Stimulated activated CD4-positive, alpha-beta T cell treated with anti-CD3 and anti-CD28 coated beads, TNF-alpha, amount 100 ng/mL, for 1 hour (primary cell): ENCODE measurements at places on chromosomes 2 and 18.

DNA sequence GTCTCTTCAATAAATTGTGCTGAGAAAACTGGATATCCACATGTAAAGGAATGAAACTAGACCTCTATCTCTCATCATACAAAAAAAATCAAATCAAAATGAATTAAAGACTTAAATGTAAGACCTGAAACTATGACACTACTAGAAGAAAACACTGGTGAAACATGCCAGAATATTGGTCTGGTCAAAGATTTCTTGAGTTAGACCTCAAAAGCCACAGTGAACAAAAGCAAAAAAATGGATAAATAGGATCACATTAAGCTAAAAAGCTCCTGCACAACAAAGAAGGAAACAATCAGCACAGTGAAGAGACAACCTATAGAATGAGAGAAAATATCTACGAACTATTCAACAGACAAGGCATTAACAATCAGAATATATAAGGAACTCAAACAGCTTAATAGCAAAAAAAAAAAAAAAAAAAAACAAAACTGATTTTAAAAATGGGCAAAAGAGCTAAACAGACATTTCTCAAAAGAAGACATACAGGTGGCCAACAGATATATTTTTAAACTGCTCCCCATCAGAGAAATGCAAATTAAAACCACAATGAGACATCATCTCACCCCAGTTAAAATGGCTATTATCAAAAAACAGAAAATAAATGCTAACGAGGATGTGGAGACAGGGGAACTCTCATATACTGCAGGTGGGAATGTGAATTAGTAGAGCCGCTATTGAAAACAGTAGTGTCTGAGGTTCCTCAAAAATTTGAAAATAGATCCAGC is 66.3 kb downstream of the NCKAP1 start:
- no peak for DNase-seq

- no peak for DNase-seq
Observed at GRCh38 chr2:21793461-21793860, 669.7 kb downstream of the TDRD15 start.

DNA sequence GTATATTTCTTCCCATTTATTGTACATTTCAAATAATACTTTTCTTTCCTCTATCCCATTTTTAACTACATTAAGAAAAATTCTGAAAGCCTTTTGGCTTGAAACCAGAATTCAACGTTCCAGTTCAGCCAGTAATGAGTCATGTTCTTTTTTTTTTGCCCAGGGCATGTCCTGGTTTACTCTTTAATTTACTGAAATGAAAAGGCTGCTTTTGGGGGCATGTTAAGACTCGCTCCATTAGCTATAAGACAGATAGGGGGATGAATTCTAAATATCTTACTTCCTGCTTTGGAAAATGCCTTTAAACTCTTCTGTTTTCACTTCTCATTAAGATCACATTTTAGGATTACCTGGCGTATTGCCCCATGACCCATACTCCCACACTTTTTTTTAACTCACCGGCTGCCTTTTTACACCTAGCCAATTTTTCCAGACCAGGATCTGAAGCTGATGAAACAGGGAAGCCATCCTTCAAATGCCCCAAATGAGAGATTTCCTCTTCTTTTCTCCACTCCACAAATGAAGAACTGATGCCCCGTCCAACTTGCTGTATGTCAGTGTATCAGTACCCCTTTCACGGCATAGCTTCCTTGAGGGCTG is 585 bp downstream of the ABCA12 start:
- no peak for DNase-seq

DNA sequence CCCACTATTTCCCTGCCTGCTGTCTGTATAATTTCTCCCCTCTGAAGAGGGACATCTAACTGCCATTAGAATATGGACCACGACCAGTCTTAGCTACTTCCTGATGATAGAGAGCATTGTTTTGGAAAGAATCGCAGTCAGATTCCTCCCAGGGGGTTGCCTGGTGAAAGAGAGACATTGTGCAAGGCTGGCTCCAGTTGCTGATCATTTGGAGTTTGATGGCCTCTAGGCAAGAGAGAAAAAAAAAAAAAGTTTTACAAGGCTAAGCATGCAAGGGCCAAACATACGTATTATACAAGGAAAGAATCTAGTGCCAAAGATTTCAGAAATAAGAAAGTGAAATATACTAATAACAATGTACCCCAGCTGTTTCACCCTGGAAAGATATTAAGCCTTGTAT is 182.2 kb downstream of the CMPK2 start:
- no peak for DNase-seq

GRCh38 chr2:32358111-32358482 is 1.3 kb downstream of the BIRC6 start:
- no peak for DNase-seq
